H1 (cell line): ENCODE measurements at places on chromosomes 5 and 9. TPM values are rescaled to one million over a fixed set of nuclear protein-coding genes. Genes with fewer than 3 reads are reported as not detected.

The MLLT3 gene
- total RNA-seq, result 8.1 and 9.6 TPM in 2 replicates

The GKAP1 gene
- 5.3 and 5.7 TPM in 2 replicates for total RNA-seq

The HMCN2 gene
- 7.9 and 9.1 TPM in 2 replicates for total RNA-seq

The TRAF1 gene
- total RNA-seq, result 1.5 and 1.6 TPM in 2 replicates

The SERINC5 gene
- total RNA-seq, result 144 and 149 TPM in 2 replicates

The MYMK gene
- total RNA-seq, result not detected in 2 replicates

The IL5 gene
- total RNA-seq, result not detected in 2 replicates

The RASGRF2 gene
- total RNA-seq, result 27.7 and 29.5 TPM in 2 replicates

The HRCT1 gene
- total RNA-seq, result not detected in 2 replicates

DNA sequence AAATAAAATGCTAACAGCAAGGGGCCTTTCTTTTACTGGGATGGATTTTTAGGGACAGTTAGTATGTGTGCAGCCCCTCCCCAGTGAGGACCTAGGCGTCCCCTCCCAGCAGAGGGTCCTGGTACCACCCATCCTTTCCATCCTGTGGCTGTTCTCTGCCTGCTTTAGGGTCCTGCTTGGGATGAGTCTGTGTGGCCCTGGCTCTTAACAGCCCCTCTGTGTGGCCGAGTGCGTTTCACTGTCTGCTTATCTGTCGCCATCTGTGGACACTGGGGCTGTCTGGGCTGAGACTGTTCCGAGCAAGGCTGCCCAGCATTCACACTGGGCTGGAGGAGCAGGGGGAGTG, 17.0 kb downstream of the WNK2 start:
- no peak overlapping the region for H3K27ac ChIP-seq
- H3K27me3 ChIP-seq, result no peaks in the 10 kb centered on the region
- no peaks in the 10 kb centered on the region for H3K36me3 ChIP-seq
- H3K4me3 ChIP-seq, result no peak overlapping the region
- peaks cover 7% of the 10 kb centered on the region; the same call in 1 of the 2 replicates for H3K4me1 ChIP-seq

DNA sequence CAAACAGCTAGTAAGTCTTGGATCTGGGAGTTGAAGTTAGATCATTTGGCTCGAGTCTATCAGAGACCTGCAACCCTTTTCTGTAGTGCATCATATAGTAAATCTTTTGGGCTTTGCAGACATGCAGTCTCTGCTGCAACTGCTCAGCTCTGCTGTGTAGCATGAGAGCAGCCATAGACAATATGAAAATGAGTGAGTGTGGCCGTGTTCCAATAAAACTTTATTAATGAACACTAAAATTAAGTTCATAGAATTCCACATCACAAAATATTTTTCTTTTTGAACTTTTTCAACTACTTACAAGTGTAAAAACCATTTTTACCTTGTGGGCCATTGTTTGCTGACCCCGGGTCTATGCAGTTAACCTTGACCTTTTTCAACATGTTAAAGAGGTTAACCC, 35.2 kb downstream of the ROPN1L start:
- no peak overlapping the region for H3K4me3 ChIP-seq
- DNase-seq, result no peak
- no peaks in the 10 kb centered on the region for H3K36me3 ChIP-seq
- no peaks in the 10 kb centered on the region for H3K27me3 ChIP-seq

DNA sequence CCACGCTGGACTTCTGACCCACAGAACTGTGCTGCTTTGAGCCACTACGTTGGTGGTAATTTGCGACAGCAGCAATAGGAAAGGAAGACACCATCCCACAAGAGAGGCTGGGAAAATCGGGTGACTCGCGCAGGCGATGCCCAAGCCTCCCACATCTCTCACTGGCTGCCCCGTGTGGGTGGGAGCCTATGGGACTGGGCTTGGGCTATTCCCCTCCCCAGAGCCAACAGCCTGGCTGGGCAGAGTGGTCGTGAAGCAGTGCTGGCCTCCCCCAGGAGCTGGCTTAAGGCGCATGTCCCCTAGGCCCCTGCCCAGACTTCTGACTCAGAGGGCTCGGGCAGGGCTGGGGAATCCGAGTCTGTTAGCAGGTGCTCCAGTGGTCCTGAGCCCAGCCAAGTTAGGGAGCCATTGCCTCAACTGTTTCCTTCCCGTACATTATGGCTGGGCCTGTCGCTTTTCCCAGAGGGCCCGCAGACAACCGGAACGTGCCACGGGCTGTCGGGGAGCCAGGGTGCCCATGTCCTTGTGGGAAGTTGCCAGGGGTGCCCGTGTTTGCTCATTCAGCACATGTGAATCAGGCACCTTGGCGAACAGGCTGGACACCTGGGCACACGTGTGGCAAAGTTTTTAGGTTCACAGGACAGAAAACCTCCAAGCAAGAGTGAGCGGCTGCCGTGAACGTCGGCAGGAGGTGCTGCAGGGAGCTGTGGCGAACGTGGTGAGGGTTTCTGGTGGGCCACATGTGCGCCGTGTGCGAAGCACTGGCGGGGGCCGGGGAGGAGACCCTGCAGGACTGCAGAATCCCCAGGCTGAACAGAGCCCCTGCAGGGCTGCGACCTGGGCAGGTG, 7.0 kb upstream of the RASGEF1C start:
- no peak overlapping the region for H3K4me3 ChIP-seq
- no peak overlapping the region for H3K27ac ChIP-seq
- H3K4me1 ChIP-seq, result no peaks in the 10 kb centered on the region
- no peaks in the 10 kb centered on the region for H3K36me3 ChIP-seq
- no peaks in the 10 kb centered on the region for H3K27me3 ChIP-seq

DNA sequence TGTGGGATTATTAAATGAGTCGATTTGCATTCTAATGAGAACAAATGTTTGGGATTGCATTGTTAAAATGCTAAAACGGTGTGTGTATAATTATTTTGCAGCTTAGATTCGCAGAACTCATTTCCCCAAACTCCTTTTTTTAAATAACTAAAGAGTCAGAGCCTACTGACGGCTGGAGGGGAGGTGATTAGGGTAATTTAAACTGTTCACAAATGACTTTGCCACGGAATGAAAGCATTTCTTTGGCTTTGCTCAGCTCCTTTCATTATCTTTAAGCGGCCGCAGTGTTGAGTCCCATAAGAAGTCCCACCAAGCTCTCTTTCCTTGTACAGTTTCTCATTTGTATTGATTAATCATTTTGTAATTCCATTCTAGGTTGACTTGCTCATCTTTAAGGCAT, 1632.8 kb downstream of the MAT2B start:
- no peak overlapping the region for H3K4me3 ChIP-seq
- H3K36me3 ChIP-seq, result no peaks in the 10 kb centered on the region
- no peak for DNase-seq
- no peaks in the 10 kb centered on the region for H3K27me3 ChIP-seq
- no peaks in the 10 kb centered on the region; the same call in 1 of the 2 replicates for H3K4me1 ChIP-seq

DNA sequence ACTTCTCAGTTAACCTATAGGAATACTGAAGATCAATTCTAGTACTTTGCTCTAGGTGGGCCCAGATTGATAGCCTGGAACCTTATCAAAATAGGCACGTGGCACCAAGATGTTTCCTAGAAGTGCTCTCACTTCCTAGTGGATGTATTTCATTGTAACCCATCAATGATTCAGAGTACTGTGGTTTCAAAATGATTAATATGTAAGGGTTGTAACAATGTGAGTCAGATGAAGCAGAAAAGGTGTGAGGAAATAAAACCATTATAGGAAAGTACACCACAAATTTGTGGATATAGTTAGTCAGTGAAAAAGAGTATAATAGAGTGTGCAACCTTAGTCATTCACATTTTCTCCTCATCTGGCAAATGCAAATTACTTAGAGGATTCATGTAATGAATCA, 177.3 kb upstream of the FST start:
- no peak overlapping the region for H3K4me3 ChIP-seq
- H3K27me3 ChIP-seq, result no peaks in the 10 kb centered on the region
- H3K36me3 ChIP-seq, result no peaks in the 10 kb centered on the region
- H3K27ac ChIP-seq, result no peak overlapping the region
- no peaks in the 10 kb centered on the region for H3K4me1 ChIP-seq

- no peaks in the 10 kb centered on the region for H3K36me3 ChIP-seq
- no peak overlapping the region for H3K27ac ChIP-seq
- H3K4me1 ChIP-seq, result peaks cover 14% of the 10 kb centered on the region
- no peak overlapping the region for H3K4me3 ChIP-seq
- DNase-seq, result no peak
Measured at GRCh38 chr5:14668181-14668591, 3.7 kb downstream of the OTULIN start.

GRCh38 chr9:27125030-27125429, 16.0 kb downstream of the TEK start:
- no peak for DNase-seq
- no peaks in the 10 kb centered on the region for H3K36me3 ChIP-seq
- no peak overlapping the region for H3K27ac ChIP-seq
- no peaks in the 10 kb centered on the region for H3K27me3 ChIP-seq
- no peaks in the 10 kb centered on the region for H3K4me1 ChIP-seq

DNA sequence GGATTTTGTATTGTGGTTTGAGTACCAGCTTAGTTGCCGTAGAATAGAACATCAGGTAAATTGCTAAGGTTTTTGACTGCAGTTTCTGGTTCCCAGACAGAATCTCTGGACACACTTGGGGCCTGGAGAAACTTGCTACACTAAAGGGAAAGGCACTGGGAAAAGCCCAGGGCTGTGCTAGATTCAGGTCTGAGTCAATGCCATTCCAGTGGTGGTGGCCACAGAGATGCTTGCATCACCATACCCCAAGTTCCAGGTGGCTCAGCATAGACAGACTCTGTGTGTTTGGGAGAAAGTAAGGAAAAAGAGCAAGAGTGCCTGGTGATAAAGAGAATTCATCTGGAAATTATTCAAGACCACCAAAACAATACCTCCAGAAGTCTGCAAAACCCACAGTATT, 120.6 kb downstream of the HMHB1 start:
- no peaks in the 10 kb centered on the region for H3K27me3 ChIP-seq
- H3K27ac ChIP-seq, result no peak overlapping the region
- DNase-seq, result no peak
- no peaks in the 10 kb centered on the region for H3K4me1 ChIP-seq
- H3K4me3 ChIP-seq, result no peak overlapping the region

- no peak overlapping the region for H3K4me3 ChIP-seq
- no peaks in the 10 kb centered on the region for H3K27me3 ChIP-seq
- H3K27ac ChIP-seq, result no peak overlapping the region
- no peak for DNase-seq
- H3K36me3 ChIP-seq, result no peaks in the 10 kb centered on the region; the same call in none of the 2 replicates
- H3K4me1 ChIP-seq, result no peaks in the 10 kb centered on the region; the same call in 1 of the 2 replicates
Measured at GRCh38 chr9:122955961-122956360, 15.1 kb downstream of the RABGAP1 start.

DNA sequence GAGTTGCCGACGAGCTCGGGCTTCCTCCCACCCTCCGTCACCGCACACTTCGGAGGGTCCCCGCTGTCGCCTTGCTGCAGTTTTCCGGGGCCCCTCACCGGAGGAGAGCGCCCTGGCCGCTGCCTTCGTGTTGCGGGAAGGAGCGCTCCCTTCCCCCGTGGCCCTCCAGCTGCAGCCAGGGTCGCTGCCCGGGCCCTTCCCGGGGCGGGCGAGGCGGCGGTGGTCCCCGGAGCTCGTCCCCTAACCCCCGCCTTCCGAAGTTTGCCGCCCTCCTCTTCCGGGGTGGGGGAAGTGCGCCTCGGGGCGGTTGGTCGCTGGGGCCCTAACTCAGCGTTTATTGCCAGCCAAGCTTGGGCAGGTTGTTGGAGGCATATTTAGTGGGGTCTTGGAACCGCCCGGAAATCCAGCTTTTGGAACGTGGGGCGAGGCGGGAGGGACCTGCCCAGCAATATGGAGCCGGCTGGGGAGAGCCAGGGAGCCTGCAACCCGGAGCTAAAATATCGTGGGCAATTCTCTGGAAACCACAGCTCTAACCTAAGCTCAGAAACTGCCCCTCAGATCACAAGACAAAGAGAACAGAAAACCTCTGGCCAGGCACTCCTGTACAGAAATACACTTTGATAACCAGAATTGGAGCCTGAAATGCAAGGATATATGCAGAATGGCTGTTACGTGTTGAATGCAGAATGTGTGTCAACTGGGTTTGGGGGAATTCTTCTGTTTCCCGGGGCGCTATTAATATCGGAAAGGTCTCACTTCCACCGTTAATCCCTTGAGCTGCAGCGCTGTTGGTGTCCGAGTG, 890 bp downstream of the PIK3R1 start:
- peak overlapping the region; percentile 96 for H3K4me3 ChIP-seq
- H3K27ac ChIP-seq, result no peak overlapping the region
- H3K4me1 ChIP-seq, result no peaks in the 10 kb centered on the region; the same call in 1 of the 2 replicates

DNA sequence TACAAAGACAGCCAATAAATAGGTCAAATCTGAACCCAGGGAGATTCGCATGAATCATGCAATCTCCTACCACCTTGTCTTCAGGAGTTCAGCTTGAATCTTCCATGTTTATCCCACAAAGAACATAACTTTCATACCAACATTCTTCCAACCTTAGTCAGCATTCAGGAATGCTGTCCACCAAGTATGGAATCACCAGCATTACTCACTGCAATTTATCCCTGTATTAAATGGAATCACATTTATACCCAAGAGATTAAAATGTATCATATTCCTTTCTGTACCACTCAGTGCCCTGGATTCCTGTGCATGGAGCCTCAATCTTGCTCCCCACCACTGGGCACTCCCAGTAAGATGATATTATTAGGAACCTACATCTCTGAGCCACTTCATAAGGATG, 162.6 kb downstream of the GLIS3 start:
- no peak overlapping the region for H3K4me3 ChIP-seq
- no peaks in the 10 kb centered on the region for H3K4me1 ChIP-seq
- no peaks in the 10 kb centered on the region for H3K36me3 ChIP-seq

DNA sequence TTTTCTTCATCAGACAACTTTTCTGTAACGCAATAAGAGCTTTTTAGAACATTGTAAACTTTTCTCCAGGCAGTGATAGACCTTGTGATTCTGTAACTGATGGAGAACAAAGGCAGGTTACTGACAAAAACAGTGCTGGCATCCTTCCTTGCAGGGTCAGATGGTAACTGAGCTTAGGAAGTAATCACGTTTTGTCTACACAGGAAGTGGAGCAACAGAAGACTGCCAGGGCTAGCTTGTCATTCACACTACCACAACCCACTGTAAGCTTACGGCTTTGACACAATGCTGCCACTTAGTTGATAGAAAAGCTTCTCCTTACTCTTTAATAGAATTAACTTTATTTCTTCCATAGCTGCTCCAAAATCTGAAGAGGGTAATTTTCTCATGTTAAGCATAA, 46.8 kb downstream of the FBN2 start:
- DNase-seq, result no peak
- 0 out of 2 replicates have a peak, but pooled peaks cover 4% of the 10 kb centered on the region for H3K4me1 ChIP-seq
- H3K27me3 ChIP-seq, result no peaks in the 10 kb centered on the region

DNA sequence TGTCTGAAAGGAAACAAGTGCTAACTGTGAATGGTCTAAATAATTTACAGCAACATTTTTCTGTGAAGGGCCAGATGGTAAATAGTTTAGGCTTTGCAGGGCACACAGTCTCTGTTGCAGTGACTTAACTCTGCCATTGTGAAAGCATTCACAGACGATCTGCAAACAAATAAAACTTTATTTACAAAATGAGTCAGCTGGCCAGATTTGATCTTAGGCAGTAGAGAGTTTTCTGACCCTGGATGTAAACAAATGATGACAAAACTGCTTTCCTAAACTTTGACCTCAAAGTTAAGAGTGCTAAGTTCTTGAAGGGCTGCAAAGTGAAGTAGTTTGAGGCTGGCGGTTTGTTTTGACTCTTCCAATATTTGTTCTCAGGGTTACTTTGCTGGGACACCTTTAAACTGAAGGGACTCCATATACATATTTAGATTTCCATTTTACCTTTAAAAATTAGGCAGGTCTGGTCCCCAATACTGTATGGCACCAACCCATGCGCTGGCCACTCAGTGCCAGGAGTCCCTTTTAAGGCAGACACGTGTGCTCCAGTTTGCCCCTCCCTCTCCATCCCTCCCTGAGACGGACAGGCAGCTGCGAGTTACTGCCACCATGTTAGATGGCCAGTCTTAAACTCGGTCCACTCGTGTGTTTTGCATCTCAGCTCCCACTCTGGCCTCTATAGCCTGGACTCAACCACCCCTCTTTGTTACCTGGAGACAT, 4.0 kb upstream of the ADAMTS16 start:
- H3K4me3 ChIP-seq, result no peak overlapping the region
- H3K27me3 ChIP-seq, result no peaks in the 10 kb centered on the region
- no peak overlapping the region for H3K27ac ChIP-seq
- peaks cover 2% of the 10 kb centered on the region; the same call in 1 of the 2 replicates for H3K4me1 ChIP-seq
- no peak for DNase-seq
